SK-N-SH (cell line): ENCODE measurements at places on chromosomes 1 and 21.

DNA sequence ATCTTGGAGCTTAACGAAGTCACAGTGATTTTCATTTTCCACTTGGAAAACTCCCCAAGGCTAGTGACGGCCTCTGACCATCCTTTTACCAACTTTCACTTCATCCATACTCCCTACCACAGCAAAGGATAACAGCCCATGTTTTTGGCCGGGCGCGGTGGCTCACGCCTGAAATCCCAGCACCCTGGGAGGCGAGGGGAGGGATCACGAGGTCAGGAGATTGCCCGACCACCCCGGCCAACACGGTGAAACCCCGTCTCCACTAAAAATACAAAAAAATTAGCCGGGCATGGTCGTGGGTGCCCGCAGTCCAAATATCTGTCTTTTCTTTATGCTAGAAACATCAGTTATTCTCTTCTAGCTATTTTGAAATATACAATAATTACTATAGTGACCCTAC lies 7.3 kb downstream of the ASPM start:
- no peak for DNase-seq

- no peak for DNase-seq
These were observed 35.9 kb upstream of the RD3 start for GRCh38 chr1:211527888-211528287.

DNA sequence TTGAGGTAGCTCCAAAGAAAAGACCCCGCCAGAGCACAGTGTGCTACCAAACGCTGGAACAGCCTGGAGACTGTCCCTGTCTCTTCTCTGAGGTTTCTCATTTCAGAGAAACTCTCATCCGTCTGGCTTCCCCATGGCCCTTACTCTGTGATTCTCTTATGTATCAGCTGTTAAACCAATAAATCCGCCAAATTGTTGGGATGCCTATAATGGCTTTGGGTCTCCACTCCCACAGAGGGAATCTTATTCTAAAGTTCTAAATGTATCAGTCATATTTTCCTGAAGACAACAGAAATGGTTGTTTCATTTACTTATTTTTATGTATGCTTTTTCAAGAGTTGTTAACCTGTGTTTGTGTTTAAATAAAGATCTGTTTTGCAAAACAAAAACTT lies 4.0 kb downstream of the ERG start:
- DNase-seq = no peak

- no peak for DNase-seq
These were observed 111.9 kb downstream of the NRIP1 start for GRCh38 chr21:14952916-14953315.

- DNase-seq = peak; percentile 70
These were observed 104.8 kb upstream of the CASZ1 start for GRCh38 chr1:10901091-10901890.
